AG09309 (cell line): ENCODE measurements at places on chromosomes 5 and 9.

- peak; percentile 61 for DNase-seq
These were observed 118.7 kb upstream of the NEK6 start for GRCh38 chr9:124139001-124139400.

DNA sequence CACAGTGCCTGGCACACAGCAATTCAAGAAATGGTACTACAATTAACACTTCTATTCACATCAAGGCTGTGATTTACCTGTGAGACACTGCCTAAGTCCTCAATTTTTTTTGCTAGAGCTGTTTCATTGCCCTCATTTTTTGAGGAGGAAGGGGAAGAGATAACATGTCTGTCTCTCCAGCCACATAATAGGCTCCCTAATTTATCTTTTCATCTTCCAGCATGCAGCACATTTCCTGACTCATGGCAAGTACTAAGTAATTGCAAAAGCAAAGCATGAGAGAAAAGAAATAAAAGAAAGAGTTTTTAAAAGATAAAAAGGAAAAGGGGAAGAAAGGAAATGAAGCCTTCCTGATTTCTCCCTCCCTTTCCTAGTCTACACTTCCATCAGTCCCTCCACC, 26.9 kb upstream of the RNF38 start:
- DNase-seq: no peak

GRCh38 chr9:3836011-3836410, 310.2 kb upstream of the RFX3 start:
- no peak for DNase-seq

DNA sequence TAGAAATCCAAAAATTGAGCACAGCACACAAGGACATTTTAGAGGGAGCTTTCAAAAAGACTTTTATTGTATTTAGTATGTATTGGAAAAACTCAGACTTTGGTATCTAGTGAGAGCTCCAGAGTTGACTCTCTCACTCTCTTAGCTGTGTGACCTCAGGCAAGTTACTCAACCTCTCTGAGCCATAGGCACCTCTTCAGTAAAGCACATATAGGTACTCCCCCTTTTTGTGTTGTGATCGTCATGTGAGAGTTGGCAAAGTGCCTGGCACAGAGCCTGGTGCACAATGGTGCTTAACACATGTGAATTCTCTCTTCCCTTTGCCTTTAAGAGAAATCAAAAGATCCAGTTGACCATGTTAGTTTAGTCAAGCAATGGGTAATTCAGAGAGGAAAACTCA, 186.2 kb downstream of the TMEM38B start:
- DNase-seq: no peak
